Muscle of arm (tissue), 14 donors: ENCODE measurements at places on chromosomes 2 and 18.

DNA sequence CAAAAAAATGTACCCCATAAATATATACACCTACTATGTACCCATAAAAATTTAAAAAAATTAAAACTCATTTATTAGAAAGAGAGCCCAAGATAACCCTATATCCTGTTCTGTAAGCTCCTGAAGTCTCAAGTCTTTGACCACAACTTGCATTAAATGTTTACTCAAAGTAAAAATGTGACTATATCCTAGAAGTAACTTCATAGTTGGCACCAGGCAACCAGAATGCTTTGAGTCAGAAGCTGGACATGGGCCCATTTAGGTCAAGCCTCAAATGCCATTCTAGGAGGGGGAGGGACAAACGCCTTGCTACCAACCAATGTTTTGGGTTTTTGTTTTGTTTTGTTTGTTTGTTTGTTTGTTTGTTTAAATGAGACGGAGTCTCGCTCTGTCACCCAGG lies 9.3 kb upstream of the TBC1D8 start:
- no peak for DNase-seq

GRCh38 chr2:64960819-64961218 lies 28.4 kb upstream of the SLC1A4 start:
- no peak for DNase-seq

DNA sequence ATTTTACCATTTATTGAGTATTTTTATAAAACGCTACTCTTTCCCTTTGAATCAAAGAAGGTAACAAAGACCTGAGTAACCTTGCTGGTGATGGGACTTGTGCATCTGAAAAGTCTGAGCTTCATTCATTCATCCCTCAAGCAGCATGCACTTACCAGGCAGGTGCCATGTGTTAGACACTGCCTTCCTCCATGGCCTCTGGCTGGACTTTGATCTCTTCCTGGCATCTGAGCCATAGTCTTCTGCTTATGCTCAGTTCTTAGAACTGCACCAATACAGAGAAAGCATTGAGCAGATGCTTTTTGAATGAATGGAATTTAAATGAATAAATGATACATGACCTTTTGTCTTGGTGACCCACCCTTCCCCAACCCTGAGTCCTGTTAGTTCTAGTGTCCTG lies 251.4 kb upstream of the COPS8 start:
- no peak for DNase-seq

DNA sequence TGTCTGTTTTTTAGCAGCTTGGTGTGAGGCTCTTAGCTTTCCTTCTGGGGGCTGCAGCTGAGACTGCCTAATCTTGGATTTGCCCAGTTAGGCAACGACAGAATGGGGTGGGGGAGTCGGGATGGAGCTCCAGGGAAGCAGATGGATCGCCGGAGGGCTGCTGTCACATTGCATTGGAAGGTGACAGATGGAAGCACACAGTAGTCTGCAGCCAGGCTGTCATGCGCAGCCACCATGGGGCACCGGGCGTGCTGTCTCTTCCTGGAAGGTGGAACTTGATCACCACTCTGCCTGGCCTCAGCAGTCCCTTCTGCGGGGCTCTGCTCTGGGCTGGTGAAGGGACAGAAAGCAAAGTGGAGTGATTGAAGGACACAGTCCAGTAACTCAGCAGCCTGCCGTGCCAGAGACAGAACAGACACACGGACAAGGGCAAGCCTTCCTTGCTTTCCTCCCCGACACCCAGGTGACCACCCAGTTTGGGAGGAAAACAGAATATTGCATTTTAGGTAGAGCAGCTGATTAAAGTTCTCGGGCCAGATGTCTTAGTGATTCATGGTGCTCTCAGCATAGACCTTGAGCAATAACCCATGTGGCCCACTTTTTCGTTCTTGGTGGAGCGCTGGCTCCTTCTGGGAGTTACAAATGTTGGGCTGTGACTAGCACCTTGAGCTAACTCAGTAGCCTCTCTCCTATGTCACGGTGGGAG lies 40.9 kb downstream of the RNF144A start:
- DNase-seq: no peak

GRCh38 chr18:37636831-37637477 lies 71.4 kb upstream of the CELF4 start:
- DNase-seq: no peak

DNA sequence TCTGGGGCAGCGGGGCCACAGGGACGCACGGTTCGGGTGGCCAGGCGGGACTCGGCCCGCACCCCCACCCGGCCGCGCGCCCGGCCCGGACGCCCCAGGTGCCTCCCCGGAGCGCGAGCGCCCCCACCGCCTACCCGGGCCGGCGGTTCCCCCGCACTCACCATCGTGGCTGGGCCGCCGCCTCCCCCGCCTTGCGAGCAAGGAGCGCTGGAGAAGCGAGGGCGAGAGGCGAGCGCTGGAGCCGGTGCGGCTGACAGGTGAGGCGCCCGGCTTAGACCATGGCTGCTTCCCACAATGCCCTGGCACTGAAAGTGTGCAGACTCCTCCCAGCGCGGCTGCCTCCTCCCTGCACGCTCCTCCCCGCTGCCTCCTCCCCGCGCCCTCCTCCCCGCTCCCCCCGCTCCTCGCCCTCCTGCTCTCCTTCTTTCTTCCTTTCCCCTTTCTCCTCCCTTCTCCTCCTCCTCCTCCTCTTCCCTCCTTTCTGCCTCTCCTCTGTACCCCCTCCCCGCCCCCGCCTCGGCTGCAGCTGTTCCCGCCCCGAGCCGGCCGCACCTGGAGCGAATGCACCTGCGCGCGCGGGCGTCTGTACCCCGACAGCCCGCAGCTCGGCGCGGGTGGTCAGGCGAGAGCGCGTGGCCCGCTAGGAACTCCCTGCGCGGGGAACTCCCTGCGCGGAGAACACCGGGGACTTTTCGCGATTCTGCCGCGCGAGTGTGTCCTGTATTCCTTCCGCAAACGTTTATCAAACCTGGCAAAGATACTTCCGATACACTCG lies at the start of gene AP1S3:
Gene AP1S3 (minus strand): TSS at position 296 of the 775 bp plus-strand sequence. CDS start 132 bp downstream, at position 164.
- peak; percentile 40 for DNase-seq

DNA sequence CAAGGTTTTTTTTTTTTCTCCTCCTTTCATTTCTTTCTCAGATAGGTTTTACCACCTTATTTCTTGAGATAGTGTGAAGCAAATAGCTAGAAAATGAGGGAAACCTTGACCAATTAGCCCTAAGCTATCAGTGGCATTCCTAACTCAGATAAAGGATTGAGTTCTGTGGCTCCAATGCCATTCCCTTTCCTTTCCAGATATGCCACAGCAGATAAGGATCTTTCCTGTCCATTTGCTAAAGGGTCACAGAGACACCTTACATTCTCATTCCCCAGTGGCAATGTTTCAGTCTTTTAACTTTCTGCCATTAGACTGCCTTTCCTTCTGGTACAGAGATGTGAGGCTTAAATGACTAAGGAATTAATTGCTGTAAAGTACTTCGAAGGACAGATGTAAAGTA lies 81.7 kb downstream of the MGAT5 start:
- no peak for DNase-seq

GRCh38 chr18:79607361-79607952 lies 72.1 kb upstream of the CTDP1 start:
- no peak for DNase-seq

DNA sequence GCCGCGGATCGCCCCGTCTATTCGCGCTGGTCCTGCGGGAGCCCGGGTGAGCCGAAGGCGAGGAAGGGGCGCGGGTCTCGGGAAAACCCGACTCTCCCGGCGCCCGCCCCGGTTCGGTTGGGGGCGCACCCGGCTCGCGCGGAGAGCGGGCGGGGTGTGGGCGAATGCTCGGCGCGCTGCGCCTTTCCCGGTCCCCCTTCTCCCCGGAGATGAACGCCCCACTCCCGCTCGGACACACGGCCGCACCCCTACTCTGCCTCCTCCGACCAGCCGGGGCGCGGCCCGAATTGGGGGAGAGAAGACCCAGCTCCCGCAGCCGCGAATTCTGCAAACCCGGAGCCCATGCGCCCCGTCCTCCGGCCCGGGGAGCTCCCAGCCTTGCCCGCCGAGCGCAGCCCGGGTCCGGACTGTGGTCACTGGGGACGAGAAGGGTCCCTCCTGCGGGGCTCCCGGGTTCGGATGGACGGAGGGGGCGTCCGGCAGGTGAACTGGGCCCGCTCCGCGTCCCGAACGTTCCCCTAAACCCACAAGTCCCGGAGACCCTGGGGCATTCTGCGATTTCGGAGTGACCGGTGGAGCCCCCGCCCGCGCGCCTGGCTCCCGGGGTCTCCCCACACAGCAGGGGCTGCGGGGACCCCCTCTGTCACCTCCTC lies 734 bp downstream of the KCNG2 start:
- no peak for DNase-seq

- DNase-seq: no peak
Measured at GRCh38 chr2:231546014-231546715, 15.9 kb upstream of the NMUR1 start.

- no peak for DNase-seq
Measured at GRCh38 chr2:186746584-186746983, 52.7 kb downstream of the FAM171B start.

GRCh38 chr2:197113275-197113711 lies 186.8 kb upstream of the PGAP1 start:
- no peak for DNase-seq

- no peak for DNase-seq
Measured at GRCh38 chr18:5937121-5937520, 41.8 kb upstream of the TMEM200C start.

GRCh38 chr2:95071856-95072255 lies 46.3 kb downstream of the MAL start:
- DNase-seq: no peak

DNA sequence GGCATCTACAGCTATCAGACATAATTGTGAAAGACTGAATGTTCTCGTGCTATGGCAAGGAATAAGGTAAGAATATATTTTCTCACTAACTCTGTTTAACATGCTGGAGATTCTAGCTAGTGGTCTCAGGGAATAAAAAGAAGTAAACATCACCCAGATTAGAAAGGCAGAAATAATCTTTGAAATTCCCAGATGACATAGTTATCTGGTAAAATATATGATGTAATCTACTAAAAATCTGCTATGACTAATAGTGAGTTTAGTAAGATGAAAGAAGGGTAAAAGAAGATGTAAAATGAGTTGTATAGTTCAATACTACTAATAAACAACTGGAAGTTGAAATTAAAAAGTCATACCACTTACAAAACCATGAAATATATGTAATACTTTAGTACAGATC lies 134.2 kb downstream of the DSC3 start:
- no peak for DNase-seq

DNA sequence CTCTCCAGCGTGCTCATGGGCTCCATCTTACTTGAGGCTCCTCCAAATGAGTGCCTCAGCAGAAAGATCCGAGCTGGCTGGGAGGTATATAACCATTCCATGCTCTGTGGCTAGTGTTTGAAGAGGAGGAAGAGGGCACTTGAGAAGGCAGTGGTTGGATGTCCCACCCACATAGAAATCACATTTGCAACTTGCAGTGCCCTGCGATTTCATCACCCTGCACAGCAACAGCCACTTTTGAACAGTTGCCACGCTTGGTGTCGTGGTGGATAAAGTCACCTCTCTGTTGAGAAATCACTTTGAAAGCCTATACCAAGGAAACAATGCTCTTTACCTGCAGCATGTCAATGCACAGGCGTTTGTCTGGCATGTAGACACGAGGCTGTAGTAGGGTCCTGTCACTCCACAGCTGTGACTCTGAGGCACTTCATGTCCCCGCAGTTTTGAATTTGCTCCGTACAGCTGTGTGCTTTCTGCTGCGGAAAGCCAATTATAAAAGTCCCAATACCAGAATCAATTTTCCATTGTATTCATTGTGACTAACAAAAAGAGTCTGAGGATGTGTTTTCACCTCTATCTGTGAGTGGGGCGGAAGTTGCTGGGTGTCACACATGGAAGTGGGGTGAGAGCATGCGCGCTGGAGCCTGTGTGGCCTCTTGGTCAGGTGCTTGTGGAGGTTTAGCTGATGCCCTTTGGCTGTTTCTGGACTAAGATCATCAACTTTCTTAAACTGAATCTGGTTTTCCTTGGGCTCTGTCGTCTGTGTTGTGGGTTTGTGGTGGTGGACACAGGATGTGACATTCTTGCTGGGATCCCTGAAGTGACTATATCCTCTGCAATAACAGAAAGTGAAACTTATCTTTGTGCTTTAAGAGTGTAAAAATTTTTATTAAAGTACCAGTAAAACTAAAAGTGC lies 2.8 kb downstream of the CNDP2 start:
- no peak for DNase-seq

GRCh38 chr2:33220533-33220932 lies 255.9 kb upstream of the RASGRP3 start:
- no peak for DNase-seq

- no peak for DNase-seq
Measured at GRCh38 chr2:85536479-85536878, 2.5 kb upstream of the MAT2A start.

GRCh38 chr2:13056259-13056843 lies 339.6 kb downstream of the TRIB2 start:
- DNase-seq: peak; percentile 20

GRCh38 chr2:175401956-175402469 lies 220.5 kb upstream of the ATP5MC3 start:
- DNase-seq: no peak

- no peak for DNase-seq
Measured at GRCh38 chr2:168767258-168767657, 35.2 kb upstream of the NOSTRIN start.

GRCh38 chr2:168952424-168952823 lies 51.3 kb downstream of the G6PC2 start:
- no peak for DNase-seq

DNA sequence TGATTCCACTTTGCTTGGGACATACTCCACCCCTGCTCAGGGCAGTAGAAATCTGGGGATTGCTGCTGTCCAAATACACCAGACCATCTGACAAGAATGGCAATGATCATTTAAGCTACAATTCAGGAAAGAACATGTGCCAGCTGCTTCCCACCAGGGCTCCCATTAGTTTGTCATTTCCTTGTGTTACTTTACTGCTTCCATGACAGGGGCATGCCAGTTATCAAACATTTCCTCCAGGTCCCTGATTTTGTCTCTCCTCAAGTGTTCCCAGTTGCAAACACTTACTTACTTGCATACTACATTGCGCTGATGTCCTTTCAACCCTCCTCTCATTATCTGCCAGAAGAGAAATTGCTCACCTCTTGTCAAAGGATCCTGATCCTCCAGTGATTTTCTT lies 474.5 kb upstream of the DCC start:
- DNase-seq: no peak

- DNase-seq: no peak
Measured at GRCh38 chr2:64763126-64763525, 109.4 kb upstream of the SERTAD2 start.

- DNase-seq: no peak
Measured at GRCh38 chr18:55925772-55926171, 337.8 kb upstream of the TCF4 start.

- DNase-seq: no peak
Measured at GRCh38 chr2:199882667-199883066, 28.4 kb upstream of the C2orf69 start.

GRCh38 chr18:66566616-66567015 lies 37.3 kb downstream of the CDH19 start:
- no peak for DNase-seq

- no peak for DNase-seq
Measured at GRCh38 chr2:174645296-174645695, 47.7 kb upstream of the WIPF1 start.

GRCh38 chr18:62128157-62128556 lies 58.7 kb downstream of the PIGN start:
- no peak for DNase-seq

GRCh38 chr2:160125828-160126227 lies 63.4 kb upstream of the PLA2R1 start:
- DNase-seq: no peak
